ENCODE measurements at places on chromosomes 6 and 20. TPM values are rescaled to one million over a fixed set of nuclear protein-coding genes. Genes with fewer than 3 reads are reported as not detected.

AGPAT4 gene
- 13.2 TPM for polyA plus RNA-seq

POU3F2 gene
- 0.16 TPM for polyA plus RNA-seq

ZNF831 gene
- polyA plus RNA-seq = 0.48 TPM

SFT2D1 gene
- polyA plus RNA-seq = 28.5 TPM

PAK5 gene
- polyA plus RNA-seq = 0.17 TPM

DNA sequence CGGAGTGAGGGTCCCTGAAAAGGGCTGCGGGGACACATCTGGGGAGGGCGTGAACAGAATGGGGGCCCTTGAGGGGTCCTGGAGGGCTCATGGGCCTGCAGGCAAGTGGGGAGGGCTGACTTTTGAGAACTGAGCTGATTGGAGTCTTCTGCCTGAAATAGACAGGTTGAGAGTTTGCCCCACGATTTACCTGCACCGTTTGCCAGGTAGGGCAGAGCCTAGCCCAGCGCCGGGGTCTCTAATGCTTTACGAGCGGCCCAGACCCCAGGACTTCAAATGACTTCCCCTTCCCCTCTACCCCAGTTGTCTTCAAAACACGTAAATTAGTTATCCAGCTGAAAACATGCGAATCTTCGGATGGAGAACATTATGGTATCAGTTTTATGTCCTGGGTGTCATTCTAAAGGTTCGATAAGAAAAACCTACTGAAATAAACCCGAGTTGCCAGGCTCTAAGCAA is 1.3 kb downstream of the PLCB1 start:
- DNase-seq = no peak

DNA sequence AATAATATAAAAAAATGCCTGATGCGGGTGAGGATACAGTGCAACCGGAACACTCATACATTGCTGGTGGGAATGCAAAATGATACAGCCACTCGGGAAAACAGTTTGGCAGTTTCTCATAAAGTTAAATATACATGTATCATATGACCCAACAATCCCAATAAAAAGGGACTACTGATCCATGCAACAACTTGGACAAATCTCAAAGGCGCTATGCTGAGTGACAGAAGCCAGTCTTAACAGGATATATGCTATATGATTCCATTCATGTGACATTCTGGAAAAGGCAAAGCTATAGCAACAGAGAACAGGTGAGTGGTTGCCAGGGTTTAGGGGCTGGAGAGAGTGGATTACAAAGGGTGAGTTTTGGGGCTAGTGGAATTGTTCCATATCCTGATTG is 170.2 kb upstream of the MLN start:
- DNase-seq = no peak

- no peak for DNase-seq
These were observed 101.3 kb downstream of the REV3L start for GRCh38 chr6:111381728-111382127.

Data from muscle of arm (tissue), 14 donors.